ENCODE measurements at places on chromosomes 6 and 20.

- peak; percentile 54 for DNase-seq
These were observed 32.4 kb upstream of the FBXO9 start for GRCh38 chr6:53032849-53033248.

DNA sequence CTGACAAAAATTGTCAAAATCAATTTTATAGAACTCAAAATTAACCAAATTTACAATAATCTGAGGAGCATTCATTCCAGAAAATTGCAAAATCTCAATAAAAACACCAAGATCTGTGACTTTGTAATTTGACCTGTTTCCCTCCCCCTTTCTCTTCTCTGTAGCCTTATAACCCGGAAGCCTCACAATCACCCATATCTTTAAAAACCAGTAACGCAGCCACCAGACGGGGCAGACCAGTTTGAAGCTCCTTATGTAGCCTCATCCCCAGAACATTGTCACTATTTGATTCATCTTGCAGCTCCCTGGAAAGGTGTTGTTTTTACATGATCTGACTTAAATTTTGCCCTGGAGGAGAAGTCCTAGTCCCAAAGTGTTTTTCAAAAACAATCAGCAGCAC, 27.5 kb upstream of the TGM6 start:
- DNase-seq = no peak

DNA sequence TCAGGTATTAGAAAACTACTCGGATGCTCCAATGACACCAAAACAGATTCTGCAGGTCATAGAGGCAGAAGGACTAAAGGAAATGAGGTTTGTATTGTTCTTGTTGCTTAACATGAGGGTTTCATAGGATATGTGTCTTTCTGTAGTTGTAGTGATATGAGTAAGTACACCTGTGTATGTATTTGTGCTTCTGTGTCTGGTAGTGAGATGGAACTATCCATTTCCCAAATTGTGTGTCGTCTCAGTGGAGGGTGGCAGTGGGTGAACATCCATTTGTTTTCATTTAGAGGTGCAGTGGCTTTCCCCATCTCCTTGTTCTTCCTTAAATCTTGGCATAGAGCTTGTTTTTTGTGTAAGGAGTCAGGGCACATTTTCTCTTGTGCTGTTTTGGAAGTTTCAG, 8.2 kb downstream of the ASXL1 start:
- no peak for DNase-seq

DNA sequence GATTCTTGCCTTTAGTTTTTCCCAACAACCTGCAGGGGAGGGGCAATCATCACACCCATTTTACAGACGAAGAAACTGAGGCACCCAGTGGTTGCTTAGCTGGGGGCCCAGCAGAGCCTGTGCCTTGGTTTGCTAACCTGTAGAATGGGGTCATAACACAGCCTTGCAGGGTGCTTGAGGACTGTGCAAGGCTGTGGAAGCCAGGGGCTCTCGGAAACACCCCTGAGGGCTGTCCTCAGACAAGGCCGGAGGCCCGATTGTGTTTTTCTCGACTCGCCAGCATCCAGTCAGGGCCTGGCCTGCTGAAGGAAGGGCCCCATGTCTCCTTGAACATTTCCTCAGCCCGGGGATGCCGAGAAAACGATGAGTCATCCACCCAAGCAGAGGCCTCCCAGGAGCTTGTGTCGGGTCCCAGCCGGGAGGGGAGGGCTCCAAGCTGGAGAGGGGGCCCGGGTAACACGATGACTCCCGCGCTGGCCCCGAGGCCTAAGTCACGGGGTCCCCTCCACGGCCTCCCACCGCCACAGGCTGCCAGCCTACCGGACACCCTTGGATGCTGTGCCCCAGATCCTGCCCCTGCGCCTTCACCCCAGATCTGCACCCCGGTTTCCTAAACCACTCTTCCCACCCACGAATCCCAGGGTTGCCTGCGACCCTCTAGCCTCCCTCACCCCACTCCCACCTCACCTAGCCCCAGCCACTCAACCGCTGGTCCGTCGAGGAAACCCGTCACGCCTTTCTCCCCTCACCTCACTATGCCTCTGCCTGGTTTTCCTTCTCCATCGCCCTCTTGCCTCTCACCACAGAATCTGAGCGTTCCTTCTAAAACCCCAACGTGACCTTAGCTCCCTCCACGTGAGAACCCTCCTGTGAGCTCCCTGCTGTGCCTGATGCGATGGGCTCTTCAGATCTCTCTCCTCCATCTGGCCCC, 10.6 kb downstream of the NOL4L start:
- no peak for DNase-seq

DNA sequence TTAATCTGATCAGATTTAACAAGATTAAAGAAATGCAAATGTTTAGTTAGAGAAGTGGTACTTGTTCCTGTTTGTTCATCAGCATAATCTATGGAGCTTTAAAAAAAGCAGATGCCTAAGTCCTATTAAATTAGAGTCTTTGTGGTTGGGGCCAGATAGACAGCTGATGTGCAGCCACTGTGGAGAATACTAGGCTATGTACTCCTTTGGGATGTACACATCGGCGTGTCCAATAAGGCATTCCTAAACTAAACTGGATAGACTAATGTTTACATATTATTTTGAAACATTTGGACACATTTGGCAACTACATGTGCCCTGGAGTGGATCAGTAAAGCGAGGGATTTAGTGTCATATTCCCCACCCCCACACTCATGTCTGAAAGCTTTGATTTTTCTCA, 459.5 kb downstream of the LMBRD1 start:
- no peak for DNase-seq

DNA sequence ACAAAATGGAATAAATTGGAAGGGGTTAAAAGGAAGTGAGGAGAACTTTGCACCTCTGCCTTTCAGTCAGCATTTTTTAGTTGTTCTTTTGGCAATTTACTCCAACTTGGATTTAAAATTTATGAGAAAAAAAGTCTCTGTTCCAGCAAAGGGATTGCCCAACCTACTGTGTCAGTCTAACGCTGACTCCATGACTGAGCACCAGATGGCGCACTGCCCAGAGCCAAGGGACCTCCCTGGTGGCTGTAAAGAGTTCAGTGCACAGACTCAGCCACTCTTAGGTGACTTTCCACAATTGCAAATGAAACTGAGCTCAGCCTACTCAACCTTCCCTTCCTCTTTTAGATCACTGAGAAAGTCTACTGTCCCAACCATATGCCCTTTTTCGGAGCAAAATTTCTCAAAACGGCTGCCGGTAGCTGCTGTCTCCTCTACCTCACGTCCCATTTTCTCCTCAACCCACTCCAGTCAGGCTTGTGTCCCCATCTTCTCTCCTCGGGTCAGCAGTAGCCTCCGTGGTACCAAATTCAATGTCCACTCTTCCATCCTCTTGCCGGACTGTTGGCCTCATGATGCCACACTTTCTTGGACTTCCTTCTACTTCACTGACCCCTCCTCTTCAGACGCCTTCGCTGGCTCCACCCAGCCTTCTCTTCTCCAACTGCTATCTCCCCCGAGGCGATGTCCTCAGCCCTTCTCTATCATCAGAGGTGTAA, 38.7 kb downstream of the GSTA2 start:
- DNase-seq = no peak

DNA sequence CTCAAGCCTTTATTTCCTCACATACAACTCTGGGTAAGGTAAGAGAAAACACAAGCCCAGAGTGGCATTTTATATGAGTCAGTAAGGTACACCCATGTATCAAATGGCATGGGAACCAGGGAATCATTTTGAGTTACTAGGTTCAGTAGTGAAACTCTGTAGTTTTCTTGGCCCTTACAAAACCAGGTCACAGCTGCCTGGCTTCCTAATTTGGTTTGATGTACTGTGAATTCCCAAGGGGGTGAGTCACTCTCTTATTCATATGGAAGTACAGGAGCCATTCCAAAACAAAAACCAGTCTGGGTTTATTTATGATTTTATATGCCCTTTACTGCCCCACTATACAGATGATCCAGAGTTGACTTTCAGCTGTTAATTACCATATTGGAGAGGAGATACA, 70.7 kb downstream of the PDE7B start:
- DNase-seq = no peak

DNA sequence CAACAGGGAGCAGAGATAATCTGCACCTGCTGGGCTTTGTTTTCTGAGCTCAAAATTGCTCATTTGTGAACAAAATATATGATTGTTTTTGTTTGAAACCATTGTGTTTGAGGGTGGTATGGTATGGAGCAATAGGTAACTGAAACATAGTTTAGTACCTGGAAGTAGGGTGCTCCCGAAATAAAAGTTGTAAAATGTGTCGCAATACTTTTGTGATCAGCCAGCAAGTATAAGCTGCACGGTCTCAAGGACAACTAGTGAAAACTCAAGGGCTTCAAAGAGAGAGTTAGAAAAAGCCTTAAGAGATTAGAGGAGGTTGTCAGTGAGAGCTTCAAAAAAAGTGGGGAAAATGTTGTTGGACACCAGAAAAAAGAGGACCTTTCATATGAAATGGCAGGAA, 579.8 kb upstream of the POU3F2 start:
- no peak for DNase-seq

- DNase-seq = no peak
These were observed 3.0 kb upstream of the TGM2 start for GRCh38 chr20:38167851-38168760.

- no peak for DNase-seq
These were observed 101.6 kb downstream of the FYN start for GRCh38 chr6:111771629-111772028.

GRCh38 chr6:29597184-29597583, 12.3 kb downstream of the OR2H2 start:
- no peak for DNase-seq

- no peak for DNase-seq
These were observed 200.7 kb upstream of the SPTLC3 start for GRCh38 chr20:12808006-12808567.

DNA sequence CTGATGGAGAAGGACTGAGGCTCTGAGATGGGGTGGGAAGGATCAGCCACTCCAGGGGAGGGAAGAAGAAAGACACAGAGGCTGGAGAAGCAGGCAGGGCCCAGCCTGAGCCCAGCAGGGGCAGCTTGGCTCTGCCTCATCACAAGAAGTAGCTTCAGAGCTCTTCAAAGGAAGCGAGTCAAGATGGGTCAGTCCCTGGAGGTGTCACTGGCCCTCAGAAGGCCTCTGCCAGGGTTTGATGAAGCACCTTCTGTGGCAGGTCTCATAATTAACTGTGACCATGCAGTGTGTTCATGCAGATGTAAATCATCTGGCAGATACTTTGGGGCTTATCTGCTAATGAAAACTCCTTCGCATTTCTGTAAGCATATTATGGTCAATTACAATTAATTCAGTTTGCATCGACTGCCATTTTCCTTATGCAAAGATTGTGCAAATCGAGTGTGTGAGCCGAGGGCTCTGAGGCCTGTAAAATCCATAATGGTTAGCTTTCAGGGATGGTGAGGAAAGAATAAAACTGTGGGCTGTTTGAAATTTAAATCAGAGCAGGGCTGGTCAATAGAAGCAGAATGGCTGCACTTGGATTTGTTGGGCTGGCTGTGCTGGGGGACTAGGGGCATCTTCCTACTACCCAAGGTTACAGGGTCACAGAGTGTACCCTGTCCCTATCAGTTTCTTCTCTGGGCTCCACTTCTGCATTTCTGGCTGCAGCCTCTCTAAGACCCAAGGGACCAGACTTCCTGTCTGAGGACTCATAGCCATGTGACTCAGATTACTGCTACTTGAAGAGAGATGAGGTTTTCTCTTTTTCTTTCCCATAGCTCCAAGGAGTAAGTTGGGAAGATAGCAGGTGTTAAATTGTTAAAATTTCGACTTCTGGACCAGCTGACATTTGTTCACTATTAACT, 376.6 kb downstream of the DHX35 start:
- DNase-seq = no peak

DNA sequence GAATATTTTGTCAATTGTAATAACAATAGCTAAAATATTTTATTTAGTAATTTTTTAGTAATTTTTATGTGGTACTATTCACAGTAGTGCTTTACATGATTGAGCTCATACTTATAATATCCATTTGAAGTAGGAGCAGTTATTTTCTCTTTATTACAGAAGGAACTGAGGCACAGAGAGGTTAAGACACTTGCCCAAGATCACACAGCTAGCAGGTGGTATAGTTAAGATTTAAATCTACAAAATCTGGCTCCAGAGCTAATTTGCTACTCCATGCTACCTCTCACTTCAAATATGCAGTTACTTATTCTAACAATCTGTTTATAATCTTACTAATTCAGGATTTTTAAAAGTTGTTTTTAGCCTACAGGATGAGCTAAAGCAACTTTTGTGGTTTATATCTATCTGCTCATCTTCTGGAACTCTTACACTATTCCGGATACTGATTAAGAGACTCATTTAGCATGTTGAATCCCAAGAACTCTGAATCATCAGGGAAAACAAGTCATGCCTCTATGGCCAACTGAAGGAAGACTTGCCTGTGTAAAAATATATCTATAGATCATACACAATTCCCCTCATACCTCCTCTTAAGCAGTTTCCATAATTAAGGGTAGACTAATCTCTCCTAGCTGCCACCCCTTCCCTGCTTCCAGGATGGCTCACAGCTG, 324.2 kb downstream of the UBE3D start:
- no peak for DNase-seq

DNA sequence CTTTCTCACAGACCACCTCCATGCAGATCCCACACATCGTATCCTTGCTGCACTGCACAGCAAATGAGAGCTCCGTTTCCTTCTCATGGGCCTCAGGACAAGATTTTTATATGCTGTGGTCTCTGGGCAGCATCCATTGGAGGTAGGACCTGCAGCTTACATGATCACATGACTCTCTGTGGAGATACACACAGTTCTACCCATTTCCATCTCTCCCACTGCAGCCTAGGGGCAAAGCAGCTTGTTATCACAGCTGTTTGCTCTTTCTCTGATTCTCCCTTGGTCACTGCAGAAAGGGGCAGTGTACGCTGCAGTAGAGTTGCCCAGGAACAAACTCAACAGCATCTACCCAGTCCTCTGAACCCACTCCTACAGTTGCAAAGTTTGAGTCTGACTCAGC, 48.9 kb downstream of the ZNF334 start:
- no peak for DNase-seq

DNA sequence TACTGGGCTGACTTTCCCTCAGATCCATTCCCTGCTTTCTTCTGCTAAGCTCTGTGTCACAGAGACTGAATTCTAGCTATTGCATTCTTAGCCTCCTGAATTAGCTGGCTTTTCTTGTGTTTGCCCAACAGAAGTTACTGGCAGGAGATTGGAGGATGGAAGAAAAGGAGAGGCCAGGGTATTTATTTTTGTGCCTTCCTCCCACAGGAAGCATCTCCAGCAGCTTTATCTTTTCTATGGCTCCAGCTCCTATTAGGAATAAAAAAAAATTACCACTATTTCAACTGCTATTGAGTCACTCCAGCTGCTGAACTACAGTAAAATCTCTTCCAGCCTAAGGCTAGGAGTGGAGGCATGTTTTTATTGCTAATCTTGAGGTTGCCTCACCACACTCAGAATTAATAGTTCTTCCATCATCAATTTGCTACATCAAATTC, 492.4 kb downstream of the RFPL4B start:
- DNase-seq = no peak

GRCh38 chr6:13524801-13525508, 37.6 kb upstream of the GFOD1 start:
- no peak for DNase-seq

DNA sequence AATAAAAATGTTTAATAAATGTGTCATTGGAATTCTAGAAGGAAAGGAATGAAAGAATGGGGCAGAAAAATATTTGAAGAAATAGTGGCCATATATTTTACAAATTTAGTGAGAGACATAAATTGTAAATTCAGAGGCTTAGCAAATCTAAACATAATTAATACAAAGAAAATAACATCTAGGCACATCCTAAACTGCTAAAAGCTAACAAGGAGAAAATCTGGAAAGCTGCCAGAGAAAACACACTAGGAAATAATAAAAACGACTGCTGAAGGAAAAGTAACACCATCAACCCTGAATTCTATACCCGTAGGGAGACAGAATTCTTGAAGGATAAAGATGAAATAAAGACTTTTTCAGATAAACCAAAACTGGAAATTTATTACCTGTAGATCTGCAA, 23.8 kb downstream of the CYB5R4 start:
- no peak for DNase-seq

Data from right forelimb (tissue), 1 donor.